HuH-7 (cell line): ENCODE measurements at places on chromosomes 12 and 14.

- DNase-seq: no peak
Observed at GRCh38 chr12:105888696-105889095, 250.1 kb downstream of the NUAK1 start.

DNA sequence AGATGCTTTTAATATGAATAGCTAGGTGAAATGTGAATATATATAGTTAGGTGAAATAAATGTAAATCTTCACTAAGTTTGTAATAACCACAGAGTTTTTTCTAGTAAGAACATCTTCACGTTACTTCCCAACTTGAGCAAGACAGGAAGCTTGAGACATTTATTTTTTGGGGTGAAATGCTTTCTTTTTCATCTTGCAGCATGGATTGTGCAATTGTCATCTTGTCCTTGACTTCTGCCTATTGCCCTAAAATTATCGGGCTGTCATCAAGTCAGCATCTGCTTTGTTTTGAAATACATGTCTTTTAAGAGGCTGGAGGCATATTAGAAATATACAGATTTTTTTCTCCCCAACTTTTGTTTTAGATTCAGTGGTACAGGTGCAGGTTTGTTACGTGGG, 433.9 kb downstream of the PCNX1 start:
- DNase-seq: no peak

GRCh38 chr12:6317693-6318439, 7.4 kb downstream of the PLEKHG6 start:
- no peak for DNase-seq

DNA sequence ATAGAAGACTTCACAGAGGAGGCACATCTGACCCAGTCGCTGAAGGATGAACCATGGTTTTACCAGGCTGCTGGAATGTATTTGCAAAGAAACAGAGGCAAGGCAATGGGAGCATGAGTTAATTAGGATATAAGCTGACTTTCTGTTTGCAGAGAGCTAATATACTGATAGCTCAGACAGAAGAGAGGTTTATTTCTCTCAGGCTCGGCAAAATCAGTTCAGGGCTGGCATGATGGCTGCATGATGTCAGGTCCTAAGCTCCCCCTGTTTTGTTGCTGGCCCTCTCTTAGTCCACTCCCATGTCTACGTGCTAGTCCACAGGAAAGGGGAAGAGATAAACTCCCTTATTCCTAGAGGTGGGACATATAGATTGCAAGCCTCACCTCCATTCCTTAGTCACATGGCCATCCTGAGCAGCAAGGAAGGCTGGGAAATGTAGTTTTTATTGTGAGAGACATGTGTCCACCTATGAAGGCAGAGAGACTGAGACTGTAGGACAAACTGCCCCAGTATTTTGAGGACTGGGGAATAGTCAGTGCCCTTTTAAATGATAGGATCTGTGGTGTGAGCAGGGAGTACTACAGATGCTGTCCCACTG, 224.5 kb downstream of the VRK1 start:
- DNase-seq: peak; percentile 20

DNA sequence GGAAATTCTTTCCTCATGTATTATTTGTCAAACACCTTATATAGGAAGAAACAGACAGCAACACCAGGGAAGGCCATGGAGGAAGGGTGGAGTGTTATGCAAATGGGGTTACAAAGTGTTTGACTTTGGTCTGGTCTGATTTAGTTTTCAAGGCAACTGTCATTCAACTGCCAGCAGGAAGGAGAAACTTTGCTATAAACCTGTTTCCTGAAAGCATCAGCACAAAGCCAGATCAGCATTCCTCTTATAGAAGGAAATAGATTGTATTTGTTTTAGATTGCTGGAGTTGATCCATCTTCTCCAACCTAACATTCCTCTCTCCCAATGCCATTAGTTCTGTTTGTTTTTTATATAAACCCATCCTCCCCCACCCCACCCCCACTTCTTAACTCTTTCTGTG, 65.7 kb downstream of the STAB2 start:
- DNase-seq: no peak

- no peak for DNase-seq
Observed at GRCh38 chr12:108198043-108198442, 69.0 kb downstream of the WSCD2 start.

- no peak for DNase-seq
Observed at GRCh38 chr14:61471297-61472005, 150.1 kb downstream of the PRKCH start.

GRCh38 chr14:35244542-35244941, 47.6 kb upstream of the PSMA6 start:
- DNase-seq: no peak

DNA sequence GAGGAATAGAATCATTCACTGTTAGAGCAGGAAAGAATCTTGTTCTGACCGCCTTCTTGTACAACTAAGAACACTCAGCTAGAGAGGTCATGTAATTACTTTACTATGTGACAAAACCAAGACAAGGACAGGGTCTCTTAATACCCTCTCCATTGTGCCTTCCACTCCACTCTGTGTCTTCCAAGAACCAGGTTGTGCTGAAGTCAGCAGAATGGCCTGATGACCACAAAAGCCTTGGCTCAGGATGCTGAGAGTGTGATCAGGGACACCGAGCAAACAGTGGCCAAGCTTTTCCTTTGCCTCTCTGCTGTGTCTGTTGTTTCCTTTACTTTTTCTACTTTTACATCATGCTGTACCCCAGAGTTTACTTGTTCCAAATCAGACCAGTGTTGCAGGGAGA, 83.2 kb upstream of the RFX4 start:
- DNase-seq: no peak

- no peak for DNase-seq
Observed at GRCh38 chr12:30345744-30346471, 349.8 kb downstream of the IPO8 start.

- peak; percentile 2 for DNase-seq
Observed at GRCh38 chr12:45833401-45833800, 103.9 kb downstream of the ARID2 start.

DNA sequence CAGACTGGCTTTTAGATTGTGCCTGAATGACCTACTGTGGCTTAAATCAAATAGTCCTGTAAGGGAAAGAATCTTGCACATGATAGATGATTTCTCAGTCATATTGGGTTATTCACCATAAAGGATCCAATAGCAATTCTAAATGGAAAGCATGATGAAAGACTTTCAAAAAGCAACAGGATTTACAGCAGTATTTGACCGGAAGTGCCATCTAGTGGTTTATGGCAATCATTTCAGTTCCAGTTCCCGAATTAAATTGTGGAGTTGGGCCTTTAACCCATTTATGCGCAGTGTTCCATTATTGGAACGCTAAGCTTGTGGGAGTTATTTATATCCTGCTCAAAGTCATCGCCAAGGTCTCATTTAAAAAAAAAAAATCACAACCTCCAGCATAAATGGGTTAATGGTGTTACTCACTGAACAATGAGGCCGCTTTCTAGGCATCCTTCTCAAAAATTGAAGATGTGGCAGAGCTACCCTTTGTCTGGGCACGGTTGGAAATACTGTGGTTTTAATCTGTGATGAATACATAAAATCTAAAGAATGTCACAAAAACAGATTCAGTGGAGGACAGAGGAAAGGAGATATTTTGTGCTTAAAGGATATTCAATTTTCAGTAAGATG, 60.8 kb upstream of the REP15 start:
- DNase-seq: peak; percentile 17

GRCh38 chr12:124098101-124098757, 125.2 kb downstream of the ZNF664 start:
- DNase-seq: no peak

GRCh38 chr12:30396576-30396975, 299.1 kb downstream of the IPO8 start:
- no peak for DNase-seq

DNA sequence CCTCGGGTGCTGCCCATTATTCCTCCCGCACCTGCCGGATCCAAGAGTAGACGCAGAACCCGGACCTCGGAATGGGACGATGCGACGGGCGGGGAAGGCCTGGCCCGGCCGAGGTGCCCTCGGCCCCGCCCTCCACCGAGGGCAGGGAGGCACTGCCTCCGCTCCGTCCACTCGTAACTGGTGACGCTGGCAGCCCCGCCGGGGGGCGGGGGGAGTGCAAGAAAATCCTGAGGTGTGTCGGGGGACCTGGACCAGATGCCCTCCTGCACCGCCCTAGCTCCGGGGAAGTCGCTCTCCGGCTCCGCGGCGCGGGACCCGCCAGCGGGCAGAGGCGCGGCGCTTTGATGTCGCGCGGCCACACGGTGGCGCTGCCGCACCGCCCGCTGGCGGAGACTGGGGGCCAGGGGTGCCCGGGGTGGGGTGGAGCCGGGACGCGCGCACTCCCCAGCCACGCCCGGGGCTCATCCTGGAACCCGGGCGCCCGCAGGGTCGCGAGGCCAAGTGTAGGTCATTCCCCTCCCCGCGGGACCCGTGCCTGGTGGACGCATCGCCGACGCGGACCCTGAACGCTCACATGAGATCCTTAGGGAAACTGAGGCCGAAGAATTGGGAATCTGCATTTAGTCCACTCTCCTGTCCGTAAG, 202.8 kb downstream of the TTC8 start:
- DNase-seq: peak; percentile 76

- DNase-seq: no peak
Observed at GRCh38 chr12:22828066-22828465, 203.1 kb downstream of the ETNK1 start.

DNA sequence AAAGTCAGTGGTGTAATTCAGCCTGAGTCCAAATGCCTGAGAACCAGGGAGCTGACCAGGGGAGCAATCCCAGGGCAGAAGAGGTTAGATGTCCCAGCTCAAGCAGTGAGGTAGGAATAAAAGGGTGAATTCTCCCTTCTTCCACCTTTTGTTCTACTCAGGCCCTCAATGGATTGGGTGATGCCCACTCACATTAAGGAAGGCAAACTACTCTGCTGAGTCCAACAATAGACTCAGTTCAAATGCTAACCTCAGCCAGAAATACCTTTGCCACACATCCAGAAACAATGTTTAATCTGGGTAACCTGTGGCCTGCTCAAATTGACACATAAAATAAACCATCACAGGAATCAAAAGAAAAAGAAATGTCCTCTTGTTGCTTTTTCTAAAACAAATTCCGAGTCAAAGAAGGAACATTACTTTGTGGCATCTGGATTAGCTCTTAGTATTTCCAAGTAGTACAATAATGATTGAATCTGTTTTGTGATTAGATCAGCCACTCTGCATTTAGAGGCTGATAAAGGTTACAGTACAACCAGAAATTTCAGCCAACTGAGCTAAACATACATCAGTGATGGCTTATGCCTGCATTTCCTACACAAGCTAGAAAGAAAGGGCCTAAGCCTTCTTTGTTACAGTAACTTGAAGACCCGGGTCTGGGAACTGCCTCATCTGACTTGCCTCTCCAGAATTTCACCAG, 43.6 kb upstream of the TRIM9 start:
- no peak for DNase-seq

DNA sequence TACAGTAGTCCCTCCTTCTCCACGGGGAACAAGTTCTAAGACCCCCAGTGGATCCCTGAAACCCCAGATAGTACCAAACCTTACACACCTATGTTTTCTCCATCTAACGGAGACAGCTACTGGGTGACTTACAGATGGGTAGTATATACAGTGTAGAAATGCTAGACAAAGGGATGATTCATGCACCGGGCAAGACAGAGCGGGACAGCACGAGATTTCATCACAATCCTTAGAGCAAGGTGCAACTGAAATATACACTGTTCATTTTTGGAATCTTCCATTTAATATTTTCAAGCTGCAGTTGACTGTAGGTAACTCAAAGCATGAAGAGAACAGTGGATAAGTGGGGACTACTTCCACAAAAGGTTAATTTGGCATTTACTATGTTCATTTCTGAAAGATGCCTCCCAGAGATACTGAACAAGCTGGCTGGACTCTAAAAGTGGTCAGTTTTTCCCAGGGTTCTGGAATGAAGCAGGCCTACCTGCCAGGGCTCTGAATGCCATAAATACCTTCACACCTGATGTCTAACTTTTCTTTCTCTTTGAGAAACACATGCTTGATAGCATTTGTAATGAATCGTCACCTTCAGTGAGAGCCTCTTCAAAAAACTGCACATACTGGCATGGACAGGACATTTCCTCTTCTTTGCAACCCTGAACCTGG, 127.7 kb upstream of the FOXN3 start:
- DNase-seq: no peak

- no peak for DNase-seq
Observed at GRCh38 chr12:52836491-52837412, 2.6 kb upstream of the KRT79 start.

DNA sequence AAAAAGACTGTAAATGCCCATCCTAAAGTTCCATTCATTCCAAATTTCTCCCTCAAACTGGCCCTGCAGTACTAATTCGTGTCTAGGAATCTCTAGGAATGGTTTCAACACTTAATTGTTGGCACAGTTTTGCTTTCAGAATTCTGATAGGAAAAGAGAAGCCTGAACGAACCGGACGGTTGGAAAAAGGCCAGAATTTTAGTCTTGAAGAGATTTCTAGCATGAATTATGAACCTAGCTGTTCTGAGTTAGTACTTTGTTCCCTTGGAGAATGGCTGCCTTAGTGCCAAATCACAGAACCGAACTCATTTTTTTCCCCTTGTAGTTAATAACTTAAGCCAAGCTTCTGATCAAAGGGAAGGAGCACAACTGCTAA, 262.6 kb downstream of the ADAMTS20 start:
- DNase-seq: no peak

GRCh38 chr14:93330609-93331000, 2.2 kb downstream of the BTBD7 start:
- no peak for DNase-seq

DNA sequence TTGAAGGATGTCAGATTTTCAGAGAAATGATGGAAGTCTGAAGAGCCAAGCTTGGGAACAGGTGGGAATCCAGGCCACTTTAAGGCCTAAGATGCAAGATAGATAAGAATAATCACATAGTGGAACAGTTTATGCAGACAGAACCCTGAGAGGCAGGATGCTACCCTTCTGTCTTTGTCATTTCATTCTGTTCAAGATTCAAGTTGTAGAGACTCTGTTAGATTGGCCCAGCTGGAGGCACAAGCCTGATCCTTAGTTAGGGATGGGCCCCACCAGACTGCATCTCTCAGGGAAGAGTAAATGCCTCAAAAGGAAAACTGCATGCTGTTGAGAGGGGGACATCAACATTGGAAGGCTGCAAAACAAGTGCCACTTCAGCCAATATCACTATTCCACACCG, 287.0 kb downstream of the PCNX1 start:
- no peak for DNase-seq

- DNase-seq: no peak
Observed at GRCh38 chr14:89813617-89814031, 140.9 kb downstream of the EFCAB11 start.

DNA sequence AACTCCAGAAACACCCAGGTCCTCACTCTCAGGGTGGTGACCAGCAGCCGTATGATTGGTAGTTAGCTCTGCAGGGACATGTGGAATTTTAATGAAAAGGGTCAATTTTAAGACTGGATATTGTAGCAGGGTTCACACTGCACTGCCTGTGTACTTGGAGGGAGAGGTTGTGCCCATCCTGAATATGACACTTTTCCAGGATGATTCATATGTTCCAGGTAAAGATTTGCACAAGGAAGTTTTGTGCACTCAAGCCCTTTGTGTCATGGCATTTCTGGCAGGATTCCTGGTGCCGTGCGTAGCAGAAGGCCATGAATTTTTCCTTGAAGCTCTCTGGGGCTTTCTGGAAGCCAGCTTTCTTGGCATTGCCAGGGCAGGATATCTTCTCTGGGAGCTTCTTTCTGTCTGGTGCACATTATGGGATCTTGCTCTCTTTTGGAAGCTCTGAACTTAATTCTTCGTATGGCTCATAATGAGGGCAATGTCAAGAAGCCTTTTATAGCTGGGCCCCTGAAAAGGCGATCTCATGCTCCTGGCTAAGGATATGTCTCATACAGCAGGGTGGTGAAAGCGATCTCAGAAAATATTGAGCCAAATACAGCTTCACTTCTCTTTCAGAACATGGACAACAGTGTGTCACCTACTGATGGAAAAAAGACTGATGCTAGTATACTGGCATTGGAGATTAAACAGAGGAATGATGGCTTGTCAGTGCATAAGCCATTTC, 1133.9 kb downstream of the AACS start:
- DNase-seq: no peak
